ENCODE measurements at places on chromosomes 6 and 20.
A peak's percentile ranks its signal among the peaks of the same experiment; 100 is the strongest.

- no peaks in the 10 kb centered on the region for H3K27me3 ChIP-seq
- DNase-seq: no peak
- H3K36me3 ChIP-seq: no peaks in the 10 kb centered on the region
- H3K4me3 ChIP-seq: no peak overlapping the region
- H3K4me1 ChIP-seq: no peaks in the 10 kb centered on the region
These were observed 101.6 kb upstream of the CD93 start for GRCh38 chr20:23187751-23188150.

DNA sequence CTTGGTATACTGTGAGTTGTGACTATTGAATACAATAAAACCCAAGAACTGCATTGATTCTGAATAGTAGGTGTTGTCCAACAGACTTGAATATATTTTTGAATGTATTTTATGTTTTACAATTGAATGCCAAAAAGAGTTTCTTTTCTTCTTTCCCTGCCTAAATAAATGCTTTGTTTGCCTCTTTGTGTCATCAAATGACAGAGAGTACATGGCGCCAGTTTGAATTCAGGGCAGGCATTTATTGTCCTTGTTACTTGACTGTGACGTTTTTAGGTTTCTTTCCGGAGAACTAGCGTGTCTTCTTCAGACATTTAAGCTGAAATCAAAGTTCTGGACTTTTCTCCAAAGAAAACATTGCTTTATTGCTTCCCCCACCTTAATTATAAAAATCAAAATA, 16.6 kb downstream of the KIF3B start:
- H3K4me1 ChIP-seq: no peaks in the 10 kb centered on the region
- no peaks in the 10 kb centered on the region for H3K36me3 ChIP-seq
- no peak for DNase-seq
- no peaks in the 10 kb centered on the region for H3K27me3 ChIP-seq
- no peak overlapping the region for H3K4me3 ChIP-seq

DNA sequence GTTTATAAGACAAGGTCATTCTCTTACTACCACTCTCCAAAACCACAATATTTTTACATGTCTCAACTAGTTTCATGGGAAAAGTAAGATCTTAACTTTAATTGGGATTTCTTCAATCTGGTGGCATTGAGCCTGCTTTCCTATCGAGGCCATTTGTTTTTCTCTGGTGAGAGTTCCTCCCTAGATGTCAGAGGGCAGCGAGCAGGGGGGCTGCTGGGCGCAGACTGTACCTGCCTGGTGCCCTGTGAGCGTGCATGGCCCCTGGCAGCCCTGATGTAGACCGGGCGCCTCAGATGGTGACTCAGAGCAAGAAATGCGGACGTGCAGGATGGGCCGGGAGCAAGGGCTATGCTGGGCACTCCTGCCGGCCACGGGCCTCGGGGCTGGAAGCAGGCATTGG, 27.2 kb downstream of the ERMARD start:
- H3K27me3 ChIP-seq: no peaks in the 10 kb centered on the region
- peaks cover 24% of the 10 kb centered on the region for H3K36me3 ChIP-seq
- DNase-seq: peak; percentile 15
- no peak overlapping the region for H3K27ac ChIP-seq
- no peak overlapping the region for H3K4me3 ChIP-seq

DNA sequence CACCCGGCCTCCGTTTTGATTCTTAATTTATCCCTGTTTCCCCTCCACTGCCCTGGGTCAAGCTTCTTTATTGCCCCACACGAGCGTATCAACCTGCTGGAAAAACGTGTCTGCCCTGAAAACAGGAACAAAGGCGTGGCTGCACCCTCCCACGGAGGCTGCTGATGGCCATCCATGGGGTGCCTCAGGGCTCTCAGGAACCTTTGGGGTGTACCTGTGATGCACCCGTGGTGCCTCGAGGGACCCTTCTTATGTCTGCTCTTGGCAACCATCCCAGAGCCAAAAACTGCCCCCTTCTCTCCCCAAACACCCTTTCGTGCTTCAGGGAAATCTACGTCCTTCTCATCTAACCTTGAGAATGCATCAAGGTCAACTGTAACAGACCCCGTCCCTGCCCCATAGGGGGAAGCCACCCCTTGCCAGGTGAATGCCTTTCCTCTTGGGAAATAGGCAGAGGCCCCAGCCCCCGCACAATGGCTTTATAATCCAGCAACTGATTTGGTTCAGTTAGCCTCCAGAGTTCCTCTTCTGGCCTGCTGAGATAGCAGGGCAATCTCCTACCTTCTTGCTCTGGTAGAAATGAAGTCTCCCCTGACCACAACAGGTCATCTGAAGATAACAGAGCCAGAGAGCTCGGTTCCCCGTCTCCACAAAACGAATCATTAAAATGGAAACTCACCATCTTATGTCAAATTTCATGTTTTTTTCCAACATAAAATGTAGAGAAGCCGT, 29.4 kb downstream of the PSMG4 start:
- no peaks in the 10 kb centered on the region for H3K27me3 ChIP-seq
- H3K36me3 ChIP-seq: peaks cover 23% of the 10 kb centered on the region
- H3K4me1 ChIP-seq: no peaks in the 10 kb centered on the region
- H3K27ac ChIP-seq: no peak overlapping the region
- DNase-seq: no peak

GRCh38 chr6:33896391-33897188, 92.8 kb upstream of the MLN start:
- H3K27me3 ChIP-seq: no peaks in the 10 kb centered on the region
- DNase-seq: no peak
- H3K4me3 ChIP-seq: no peak overlapping the region
- no peaks in the 10 kb centered on the region for H3K36me3 ChIP-seq
- H3K27ac ChIP-seq: no peak overlapping the region

DNA sequence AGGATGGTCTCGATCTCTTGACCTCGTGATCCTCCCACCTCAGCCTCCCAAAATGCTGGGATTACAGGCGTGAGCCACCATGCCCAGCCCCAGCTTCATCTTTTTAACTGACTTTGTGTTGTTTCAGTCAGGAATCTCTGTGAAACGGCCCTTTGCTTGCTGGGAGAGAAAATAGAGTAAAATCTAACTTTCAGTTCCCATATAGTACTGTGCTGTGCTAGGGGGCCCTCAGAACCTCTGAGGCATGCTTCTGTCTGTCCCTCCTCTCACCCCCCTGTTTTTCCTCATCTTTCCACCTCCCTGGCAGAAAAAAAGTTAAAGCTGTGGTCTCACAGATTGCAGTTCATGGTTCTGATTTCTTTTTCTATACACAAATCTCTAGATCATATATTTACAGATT, 48.4 kb downstream of the LRP11 start:
- no peaks in the 10 kb centered on the region for H3K4me1 ChIP-seq
- H3K36me3 ChIP-seq: no peaks in the 10 kb centered on the region
- H3K27ac ChIP-seq: no peak overlapping the region
- DNase-seq: no peak
- no peaks in the 10 kb centered on the region for H3K27me3 ChIP-seq

DNA sequence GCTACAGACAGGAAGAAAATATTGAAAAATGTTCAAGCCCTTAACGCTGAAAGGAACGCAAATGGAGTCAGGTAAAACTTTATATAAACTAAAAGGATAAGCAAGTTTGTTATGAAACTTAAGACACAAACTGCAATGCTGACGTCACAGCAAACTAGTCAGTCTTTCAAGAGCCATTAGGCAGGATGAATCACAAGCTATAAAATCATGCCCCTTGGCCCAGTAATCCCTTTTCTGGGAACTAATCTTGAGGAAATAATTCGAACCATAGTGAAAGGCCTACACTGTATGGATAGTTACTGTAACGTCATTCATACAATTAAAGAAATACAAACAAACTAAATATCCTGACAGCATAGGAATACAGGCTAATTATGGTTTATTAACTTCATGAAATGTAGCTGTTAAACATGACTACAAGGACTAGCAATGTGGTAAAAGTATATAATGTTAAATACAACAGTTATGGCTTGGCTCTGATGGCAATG, 42.7 kb upstream of the HINT3 start:
- no peak overlapping the region for H3K4me3 ChIP-seq
- no peak overlapping the region for H3K27ac ChIP-seq
- DNase-seq: no peak
- peaks cover 2% of the 10 kb centered on the region for H3K36me3 ChIP-seq
- H3K4me1 ChIP-seq: peaks cover 2% of the 10 kb centered on the region
- H3K27me3 ChIP-seq: no peaks in the 10 kb centered on the region

- H3K4me1 ChIP-seq: no peaks in the 10 kb centered on the region
- DNase-seq: no peak
- no peaks in the 10 kb centered on the region for H3K36me3 ChIP-seq
- no peak overlapping the region for H3K4me3 ChIP-seq
- H3K27ac ChIP-seq: no peak overlapping the region
These were observed 36.3 kb upstream of the NRSN1 start for GRCh38 chr6:24089736-24090135.

- no peaks in the 10 kb centered on the region for H3K4me1 ChIP-seq
- DNase-seq: peak; percentile 52
- H3K27ac ChIP-seq: no peak overlapping the region
These were observed 51.7 kb downstream of the SLC26A8 start for GRCh38 chr6:35972471-35973367.

- no peaks in the 10 kb centered on the region for H3K27me3 ChIP-seq
- no peaks in the 10 kb centered on the region for H3K4me1 ChIP-seq
- H3K36me3 ChIP-seq: peaks cover 6% of the 10 kb centered on the region
- no peak for DNase-seq
- H3K27ac ChIP-seq: no peak overlapping the region
- H3K4me3 ChIP-seq: no peak overlapping the region
These were observed 594.3 kb upstream of the NRSN1 start for GRCh38 chr6:23531666-23532065.

GRCh38 chr6:100283285-100283684, 181.4 kb downstream of the SIM1 start:
- no peaks in the 10 kb centered on the region for H3K36me3 ChIP-seq
- no peaks in the 10 kb centered on the region for H3K4me1 ChIP-seq
- H3K27me3 ChIP-seq: no peaks in the 10 kb centered on the region
- DNase-seq: no peak

DNA sequence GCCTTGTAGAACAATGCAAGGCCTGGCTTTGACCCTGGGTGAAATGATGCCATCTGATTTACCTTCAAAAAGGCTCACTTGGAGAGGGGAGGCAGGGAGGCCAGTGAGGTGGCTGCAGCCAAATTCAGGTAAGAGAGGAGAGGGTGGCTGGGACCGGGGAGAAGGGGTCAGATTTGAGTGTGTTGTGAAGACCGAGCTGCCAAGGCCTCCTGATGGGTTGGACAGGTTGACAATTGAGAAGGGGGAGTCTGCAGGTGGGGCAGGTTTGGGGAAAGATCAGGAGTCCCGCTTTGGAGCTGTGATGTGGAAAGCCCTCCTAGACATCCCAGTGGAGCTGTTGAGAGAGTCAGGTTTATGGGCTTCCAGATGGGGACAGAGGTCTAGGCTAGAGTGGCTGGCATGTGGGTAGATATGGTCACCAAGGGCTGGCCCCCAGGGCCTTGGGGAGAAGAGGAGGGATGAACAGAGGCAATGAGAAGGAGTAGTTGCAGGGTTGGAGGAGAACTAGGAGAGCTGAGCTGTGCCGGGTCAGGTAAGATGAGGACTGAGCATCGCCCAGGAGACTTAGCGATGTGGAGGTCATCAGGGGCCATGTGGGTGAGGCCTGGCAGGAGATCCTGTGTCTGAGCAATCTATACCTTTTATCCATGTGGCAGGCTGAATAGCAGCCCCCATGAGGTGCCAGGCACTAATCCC, 70.5 kb upstream of the TOX2 start:
- H3K4me3 ChIP-seq: no peak overlapping the region
- H3K36me3 ChIP-seq: no peaks in the 10 kb centered on the region
- H3K27me3 ChIP-seq: no peaks in the 10 kb centered on the region
- DNase-seq: no peak
- no peak overlapping the region for H3K27ac ChIP-seq

DNA sequence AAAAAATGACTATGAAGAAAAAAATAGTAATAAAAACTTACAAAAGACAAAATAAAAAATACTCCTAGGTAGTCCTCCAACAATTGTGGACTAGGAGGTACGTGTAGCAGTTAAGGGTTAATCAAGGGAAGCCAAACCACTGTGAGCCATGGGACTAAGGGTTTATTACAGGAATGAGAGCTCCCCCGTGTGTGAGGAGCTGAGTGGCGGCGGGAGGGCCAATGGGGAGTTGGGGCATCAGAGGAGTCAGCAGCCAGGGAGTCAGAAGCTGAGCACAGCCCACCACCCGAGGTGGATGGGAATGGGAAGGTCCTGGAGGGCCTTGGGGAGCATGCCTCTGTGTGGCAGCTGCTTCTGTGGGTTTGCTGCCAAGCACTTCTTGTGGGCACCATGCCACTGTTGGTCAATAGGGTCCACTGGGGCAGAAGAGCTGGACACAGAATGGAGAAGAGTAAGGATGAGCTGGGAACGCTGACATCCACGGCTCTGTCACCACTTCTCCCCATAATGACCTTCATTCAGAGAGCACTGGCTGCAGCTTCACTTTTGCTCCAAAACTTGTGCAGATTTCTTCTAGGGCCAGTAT, 373.3 kb downstream of the CDKAL1 start:
- DNase-seq: peak; percentile 72
- H3K4me1 ChIP-seq: no peaks in the 10 kb centered on the region
- no peaks in the 10 kb centered on the region for H3K27me3 ChIP-seq

DNA sequence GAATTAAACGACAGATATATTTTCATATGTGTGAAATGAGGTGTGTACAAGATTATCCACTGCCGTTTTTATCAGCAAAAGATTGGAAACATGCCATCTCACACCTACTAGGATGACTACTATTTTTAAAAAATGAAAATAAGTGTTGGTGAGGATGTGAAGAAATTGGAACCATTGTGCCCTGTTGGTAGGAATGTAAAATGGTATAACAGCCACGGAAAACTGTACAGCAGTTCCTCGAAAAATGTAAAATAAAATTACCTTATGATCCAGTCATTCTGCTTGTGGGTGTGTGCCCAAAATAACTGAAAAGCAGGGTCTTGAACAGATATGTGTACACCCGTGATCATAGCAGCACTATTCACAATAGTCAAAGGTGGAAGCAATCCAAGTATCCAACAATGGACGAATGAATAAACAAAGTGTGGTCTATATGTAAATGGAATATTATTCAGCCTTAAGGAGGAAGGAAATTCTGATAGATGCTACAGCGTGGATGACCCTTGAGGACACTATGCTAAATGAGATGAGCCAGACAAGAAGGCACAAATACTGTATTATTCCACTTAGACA, 27.0 kb upstream of the CCN5 start:
- peaks cover 7% of the 10 kb centered on the region for H3K36me3 ChIP-seq
- H3K27me3 ChIP-seq: no peaks in the 10 kb centered on the region
- H3K4me1 ChIP-seq: no peaks in the 10 kb centered on the region
- H3K27ac ChIP-seq: no peak overlapping the region

GRCh38 chr6:96844530-96844929, 7.3 kb upstream of the GPR63 start:
- H3K4me3 ChIP-seq: no peak overlapping the region
- H3K36me3 ChIP-seq: no peaks in the 10 kb centered on the region
- H3K4me1 ChIP-seq: no peaks in the 10 kb centered on the region
- H3K27me3 ChIP-seq: no peaks in the 10 kb centered on the region
- no peak for DNase-seq

GRCh38 chr6:47105469-47106178, 63.5 kb upstream of the ADGRF1 start:
- peak; percentile 61 for DNase-seq
- peak overlapping the region; percentile 65 for H3K27ac ChIP-seq
- no peaks in the 10 kb centered on the region for H3K27me3 ChIP-seq
- no peak overlapping the region for H3K4me3 ChIP-seq
- H3K4me1 ChIP-seq: peaks cover 15% of the 10 kb centered on the region
- H3K36me3 ChIP-seq: no peaks in the 10 kb centered on the region

Data from H9 (cell line).